ENCODE measurements at places on chromosomes 11 and 22.

- no peak for DNase-seq
Observed at GRCh38 chr11:46239801-46240061, 37.7 kb upstream of the CREB3L1 start.

DNA sequence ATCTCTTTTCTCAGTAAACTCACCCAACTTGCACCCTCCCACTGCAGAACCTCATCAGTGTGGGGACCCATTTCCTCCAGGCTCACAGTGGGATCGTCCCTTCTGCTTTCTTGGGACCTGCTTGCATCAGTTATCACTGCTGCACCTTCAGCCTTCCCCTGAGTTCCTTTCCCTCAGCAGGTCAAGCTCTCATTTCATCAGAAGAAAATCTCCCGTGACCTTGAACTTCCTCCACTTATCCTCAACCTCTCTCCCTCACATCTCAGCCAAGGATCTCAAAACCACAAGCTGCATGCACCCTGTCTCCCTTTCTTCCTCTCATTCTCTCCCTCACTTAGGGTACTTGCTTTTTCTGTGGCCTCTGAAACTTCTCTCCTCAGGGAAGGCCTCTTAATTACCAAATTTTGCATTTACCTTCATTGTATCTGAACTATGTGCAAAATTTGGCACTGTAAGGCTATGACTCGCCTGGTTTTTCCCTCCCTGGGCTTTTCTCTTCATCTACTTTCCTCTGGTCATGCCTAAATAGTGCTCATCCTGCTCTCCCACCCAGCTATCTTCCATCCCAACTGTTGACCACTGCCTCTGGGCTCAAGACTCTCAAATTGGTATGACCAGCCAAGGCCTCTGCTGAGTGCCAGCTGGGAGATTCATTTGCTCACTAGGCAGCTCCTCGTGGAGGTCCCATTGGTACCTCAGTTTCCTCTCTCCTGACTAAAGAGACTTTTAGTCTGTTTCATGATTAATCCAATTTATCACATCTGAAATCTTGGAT, 2.7 kb upstream of the RCE1 start:
- no peak for DNase-seq

DNA sequence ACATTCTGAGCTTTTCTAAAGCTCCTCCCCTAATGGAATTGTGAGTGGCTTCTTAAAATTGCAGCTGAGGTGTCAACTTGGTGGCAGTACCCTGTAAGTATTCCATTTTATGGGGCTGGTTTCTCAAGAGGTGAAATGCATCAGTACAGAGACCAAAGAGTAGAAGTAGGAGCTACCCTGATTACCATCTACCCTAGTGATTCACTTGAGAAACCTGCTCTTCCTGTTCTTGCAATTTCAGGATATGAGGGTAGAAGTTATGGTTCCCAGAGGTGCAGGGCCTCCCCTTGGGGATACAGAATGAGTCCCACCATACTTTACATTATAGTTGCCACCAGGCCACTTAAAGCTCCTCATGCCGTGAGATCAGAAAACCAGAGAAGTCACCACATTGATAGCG, 944.6 kb downstream of the OPCML start:
- DNase-seq = no peak

GRCh38 chr11:108882211-108882831, 217.5 kb downstream of the DDX10 start:
- DNase-seq = no peak

DNA sequence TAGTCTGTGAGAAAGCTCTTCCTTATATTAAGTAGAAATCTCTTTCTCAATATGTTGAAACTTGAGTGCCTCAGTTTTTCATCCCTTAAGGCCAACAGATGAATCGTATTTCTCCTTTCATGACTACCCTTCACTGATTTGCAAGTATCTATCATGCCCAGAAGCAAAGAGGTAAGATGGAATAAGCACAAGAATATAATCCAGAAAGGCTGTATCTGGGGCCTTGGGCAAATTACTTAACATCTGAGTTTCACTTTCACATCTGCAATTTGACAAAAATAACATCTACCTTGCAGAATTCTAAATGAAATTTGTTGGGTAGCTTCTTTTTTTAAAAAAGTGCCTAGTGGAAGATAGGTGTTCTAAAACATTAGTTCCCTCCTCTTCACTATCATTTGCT, 552.4 kb upstream of the ANO5 start:
- no peak for DNase-seq

- no peak for DNase-seq
Observed at GRCh38 chr22:47203554-47203991, 441.1 kb downstream of the TBC1D22A start.

- peak; percentile 97 for DNase-seq
Observed at GRCh38 chr11:9363954-9364912, 20.2 kb upstream of the IPO7 start.

DNA sequence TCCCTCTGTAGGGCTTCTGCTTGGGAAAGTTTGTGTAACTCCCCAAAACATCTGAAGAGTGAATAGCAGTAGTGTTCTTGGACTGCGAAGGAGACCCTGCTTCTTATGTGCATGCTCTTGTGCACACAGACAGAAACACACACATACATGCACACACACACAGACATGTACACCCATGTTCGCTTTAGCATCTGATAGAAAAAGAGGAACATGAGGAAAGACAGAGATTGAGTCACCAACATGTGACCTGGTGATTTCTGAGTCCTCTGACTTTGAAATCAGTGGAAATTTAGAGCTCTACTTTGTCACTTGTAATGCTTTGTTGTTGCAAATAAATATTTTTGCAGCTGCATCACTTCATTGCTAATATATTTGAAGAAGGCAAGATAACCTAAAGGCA, 23.8 kb downstream of the CD44 start:
- DNase-seq = no peak

DNA sequence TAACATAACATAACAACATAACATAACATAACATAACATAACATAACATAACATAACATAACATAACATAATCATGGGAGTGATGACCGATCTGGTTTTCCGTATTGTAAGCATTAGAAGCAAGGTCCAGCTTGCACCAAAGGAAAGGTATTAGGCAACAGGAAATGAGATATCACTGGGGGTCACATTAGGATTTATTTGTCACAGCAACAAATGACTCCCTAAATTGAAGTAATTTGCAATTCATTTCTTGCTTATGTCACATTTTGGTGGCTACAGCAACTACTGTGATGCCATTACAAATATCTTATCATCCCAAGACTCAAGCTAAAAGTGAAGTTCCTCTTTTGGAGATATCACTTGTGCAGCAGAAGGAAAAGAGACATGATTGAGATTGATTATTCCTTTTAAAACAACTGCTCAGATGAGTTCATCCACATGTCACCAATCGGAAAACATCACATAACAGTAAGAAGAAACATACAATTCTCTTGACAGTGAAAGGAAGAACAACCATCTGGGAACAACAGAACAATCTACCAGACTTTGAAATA, 1331.1 kb upstream of the RAG2 start:
- no peak for DNase-seq

GRCh38 chr11:133541021-133541719, 8.9 kb upstream of the OPCML start:
- peak; percentile 83 for DNase-seq

- DNase-seq = no peak
Observed at GRCh38 chr11:69079661-69080256, 31.0 kb downstream of the TPCN2 start.

GRCh38 chr22:21818487-21819182, 48.8 kb downstream of the MAPK1 start:
- DNase-seq = no peak

- peak; percentile 45 for DNase-seq
Observed at GRCh38 chr11:65744026-65744698, 23.6 kb upstream of the RNASEH2C start.

- DNase-seq = no peak
Observed at GRCh38 chr11:72816404-72816990, 2.3 kb downstream of the ATG16L2 start.

DNA sequence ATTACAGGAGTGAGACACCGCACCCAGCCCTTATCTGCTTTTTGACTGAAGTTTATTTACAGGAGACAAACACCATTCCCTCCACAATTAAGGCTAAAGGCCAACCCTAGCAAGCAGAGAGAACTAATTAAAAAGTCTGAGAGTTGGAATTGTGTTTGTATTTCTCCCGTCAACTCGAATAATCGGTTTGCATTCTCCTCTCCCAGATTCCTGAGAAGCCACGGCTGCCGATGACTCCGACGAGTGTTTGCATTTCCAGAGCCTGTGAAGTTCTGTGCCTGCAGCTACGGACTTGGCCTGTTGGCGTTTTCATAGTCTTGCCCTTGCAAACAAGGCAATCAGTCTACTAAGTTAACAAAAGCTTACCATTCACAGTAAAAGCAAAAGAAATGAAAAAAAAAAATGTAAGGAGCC, 73.2 kb upstream of the NUP50 start:
- peak; percentile 79 for DNase-seq

GRCh38 chr11:71373791-71374454, 74.3 kb downstream of the DHCR7 start:
- DNase-seq = no peak

GRCh38 chr22:25970999-25971811, 198.1 kb upstream of the SEZ6L start:
- DNase-seq = peak; percentile 38
